Activated CD4-positive, alpha-beta T cell treated with anti-CD3 and anti-CD28 coated beads for 24 hours (primary cell): ENCODE measurements at places on chromosomes 7 and 10.
A peak's percentile ranks its signal among the peaks of the same experiment; 100 is the strongest.

GRCh38 chr10:132253092-132253687 is 54.6 kb downstream of the STK32C start:
- no peak for DNase-seq

DNA sequence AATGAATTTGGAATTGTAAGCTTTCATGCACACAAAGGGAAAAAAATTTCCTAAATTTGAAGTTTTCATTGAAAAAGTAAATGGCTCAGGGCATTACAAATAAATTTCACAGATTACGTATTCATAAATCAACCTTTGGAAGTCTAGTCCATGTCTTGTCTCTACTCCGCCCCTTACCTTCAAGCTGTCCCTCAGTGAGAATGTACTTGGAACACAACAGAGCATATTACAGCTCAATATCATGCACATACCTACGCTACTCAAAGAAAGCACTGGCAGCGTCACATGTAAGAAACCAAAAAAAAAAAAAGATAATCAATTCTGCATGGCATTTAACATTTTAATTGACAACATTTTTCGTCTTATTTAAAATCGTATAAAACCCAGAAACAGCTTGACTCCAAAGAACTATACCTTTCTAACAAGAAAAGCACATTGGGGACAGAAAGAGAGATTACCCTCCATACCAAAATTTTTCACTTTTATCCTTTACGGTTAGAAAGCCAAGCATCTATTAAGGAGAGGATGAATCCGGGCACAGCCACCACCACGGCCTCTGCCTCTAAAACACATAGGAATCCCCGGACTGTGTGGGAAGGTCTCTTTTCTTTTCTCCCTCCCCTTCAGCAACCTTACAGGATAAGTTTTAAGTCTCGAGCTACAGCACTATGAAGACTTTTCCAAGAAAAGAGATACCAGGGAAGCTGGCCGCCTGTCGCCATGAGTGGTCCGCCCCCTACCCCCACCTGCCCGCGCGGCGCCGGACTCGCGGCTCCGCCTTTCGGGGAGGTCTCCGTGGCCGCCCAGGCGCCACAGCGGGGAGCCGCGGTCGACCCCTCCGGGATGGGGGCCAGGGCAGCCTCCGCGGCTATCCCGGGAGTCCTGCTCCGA is 1.1 kb downstream of the JMJD1C start:
- DNase-seq: no peak

GRCh38 chr7:148395990-148396716 is 194.4 kb upstream of the C7orf33 start:
- no peak for DNase-seq

DNA sequence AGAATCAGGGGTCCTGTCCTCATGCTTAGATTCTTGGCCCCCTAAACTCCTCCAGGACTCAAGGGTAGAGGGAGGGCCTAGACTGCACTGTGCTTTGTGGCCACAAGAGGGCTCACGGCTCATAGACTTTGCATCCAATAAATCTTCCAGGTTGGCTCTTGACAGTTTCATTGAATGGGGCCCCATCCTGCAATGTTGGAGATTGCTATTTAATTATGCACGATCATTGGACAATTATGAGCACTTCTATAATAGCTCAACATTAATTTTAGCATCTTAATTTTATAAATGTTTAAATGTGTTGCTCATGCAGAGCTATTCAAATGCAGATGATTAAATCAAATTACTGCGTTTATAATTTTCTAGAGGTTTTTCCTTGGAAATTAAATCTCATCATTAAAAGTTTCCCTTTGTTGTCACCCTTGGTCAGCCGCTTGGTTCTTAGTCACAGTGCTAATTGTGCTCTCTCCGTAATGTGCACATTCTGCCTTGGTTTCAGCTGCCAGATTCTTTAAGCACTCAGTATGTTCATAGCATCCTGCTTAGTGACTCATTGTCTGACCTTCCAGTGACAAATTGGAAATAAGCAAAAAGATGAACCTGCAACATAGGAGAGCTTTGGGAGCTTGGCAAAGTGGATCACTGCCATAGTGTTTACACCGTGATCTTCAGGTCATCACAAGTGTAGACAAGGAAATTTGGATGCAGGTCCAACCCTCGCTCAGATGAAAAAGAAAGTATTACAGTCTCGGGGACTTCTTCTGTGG is 33.4 kb upstream of the PLPP4 start:
- peak; percentile 22 for DNase-seq

GRCh38 chr7:106285855-106286492 is 1.2 kb upstream of the NAMPT start:
- peak; percentile 14 for DNase-seq

GRCh38 chr10:124126145-124126982 is 33.0 kb upstream of the CHST15 start:
- DNase-seq: no peak

DNA sequence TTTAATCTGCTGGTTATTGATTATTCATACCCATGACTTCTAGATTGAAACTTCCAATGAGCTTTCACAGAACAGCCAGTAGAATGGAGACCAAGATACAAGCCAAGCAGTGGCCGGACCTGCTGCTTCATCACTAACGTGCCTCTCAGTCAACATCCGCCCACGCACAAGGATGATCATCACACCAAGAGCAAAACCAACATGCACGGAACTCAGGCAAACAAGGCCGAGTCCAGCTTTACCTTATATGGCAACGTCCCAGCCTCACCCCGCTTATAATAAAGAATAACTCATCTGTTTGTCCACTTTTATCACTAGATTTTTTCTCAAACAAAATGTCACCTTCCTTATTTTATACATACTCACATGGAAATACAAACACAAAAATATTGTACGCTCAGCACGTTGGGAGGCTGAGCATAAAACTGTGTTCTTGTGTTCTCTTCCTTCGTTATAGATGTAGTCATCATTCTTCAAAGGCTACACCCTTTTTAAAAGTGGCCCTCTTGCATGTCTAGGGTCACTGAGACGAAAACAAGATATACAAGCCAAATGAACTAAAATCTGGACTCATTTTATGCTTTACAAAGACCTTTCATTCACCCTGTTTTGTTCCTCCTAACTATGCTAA is 122.7 kb downstream of the SFMBT2 start:
- DNase-seq: no peak

DNA sequence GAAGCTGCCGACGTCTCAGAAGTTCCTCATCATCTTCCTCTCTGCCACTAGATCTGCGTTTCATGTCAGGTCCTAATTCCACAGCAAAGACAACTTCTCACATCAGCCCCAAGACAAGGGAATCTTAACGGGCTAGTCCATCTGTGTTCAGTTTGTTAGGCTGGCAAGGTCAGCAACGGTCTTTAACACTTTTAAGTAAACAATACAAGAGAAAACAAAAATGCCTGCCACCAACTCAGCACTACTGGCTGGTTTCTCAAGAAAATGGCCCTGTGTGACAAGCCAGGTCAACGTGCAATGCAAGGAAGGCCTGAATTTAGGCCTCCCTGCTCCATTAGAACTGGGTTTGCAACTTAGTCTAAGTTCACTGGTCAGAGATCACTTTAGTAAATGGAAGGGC is 41.0 kb upstream of the AFAP1L2 start:
- no peak for DNase-seq

DNA sequence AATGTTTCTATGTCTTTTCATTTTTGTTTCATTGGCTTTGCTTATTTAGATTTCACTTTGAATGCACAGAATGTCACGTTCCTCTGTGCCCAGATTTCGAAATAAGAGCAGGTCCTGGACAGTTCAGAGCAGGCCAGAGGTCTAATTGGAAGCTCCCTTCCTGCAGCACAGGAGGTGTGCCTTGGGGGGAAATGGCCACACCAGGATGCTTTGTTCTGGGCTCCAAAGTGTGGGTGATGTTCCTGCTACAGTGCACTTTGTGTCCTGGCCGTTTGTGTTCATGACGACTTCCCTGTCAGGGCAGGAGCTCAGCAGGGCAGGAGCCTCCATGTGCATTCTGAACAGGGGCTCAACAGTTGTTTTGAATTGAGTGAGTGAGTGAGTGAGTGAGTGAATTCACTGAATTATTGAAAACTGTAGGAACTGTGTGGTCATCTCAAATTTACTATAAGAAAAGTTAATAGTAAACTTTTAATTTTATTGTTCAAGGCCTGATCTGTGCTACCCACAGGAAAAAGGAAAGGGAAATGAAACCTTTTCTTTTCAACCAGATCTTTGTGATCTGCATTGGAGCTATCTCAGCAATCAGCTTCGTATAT is 109.5 kb upstream of the GJD4 start:
- no peak for DNase-seq
